ENCODE measurements at places on chromosomes 5 and 9. TPM values are rescaled to one million over a fixed set of nuclear protein-coding genes. Genes with fewer than 3 reads are reported as not detected.

DNA sequence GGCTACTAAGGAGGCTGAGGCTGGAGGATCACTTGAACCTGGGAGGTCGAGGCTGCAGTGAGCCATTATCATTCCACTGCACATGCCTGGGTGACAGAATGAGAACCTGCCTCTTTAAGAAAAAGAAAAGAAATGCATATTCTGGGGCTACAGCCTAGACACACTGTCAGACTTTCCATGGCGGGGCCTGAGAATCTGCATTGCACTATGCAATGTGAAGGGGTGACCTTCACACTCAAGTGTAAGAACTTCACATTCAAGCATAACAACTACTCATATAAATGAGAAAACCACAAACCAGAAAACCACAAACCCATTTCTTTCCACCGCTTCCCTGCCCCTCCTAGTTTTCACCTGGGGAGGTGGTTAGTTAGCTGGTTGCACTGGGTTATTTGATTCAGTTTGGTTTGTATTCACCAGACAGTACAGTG is 18.0 kb upstream of the FBP2 start:
- DNase-seq: no peak

DNA sequence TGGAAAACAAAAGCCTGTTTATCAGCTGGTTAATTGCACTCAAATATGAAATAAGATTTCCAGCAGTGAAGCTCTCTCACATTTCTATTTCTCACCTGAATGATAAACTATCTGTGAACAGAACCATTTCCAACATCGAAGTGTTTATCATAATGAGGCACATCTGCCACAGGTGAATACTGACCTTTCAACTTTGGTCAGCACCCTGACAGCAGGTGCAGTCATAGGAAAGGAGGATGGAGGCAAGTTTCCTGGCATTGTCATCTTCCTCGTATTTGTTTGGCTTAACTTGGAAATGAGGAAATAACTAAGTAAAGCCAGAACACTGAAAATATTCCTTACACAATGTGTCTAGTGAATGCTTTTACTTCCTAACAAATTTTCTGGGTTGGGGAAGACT is 716.4 kb downstream of the NR2F1-AS1 start:
- DNase-seq: no peak

DNA sequence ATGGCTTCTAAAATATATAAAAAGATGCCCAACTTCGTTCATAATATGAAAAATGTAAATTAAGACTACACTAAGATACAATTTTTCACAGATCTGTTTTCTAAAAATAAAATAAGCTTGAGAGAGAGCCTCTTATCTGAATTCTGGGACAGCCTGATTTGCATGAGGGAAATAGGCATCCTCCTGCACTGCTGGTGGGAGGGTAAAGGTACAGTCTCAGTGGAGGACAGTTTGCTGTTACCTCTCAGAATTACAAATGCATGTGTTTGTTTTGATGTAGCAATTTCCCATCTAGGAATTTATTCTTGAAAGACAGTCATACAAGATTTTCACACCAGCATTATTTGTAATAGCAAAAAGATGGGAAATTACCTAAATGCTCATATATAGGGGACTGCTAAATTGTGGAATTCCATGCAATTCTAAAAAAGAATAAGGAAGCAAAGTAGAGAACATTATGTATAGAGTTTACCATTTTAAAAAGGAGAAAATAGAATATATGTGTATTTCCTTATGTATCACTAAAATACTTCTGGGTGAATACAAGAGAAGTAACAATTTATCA is 75.7 kb downstream of the ZSWIM6 start:
- DNase-seq: no peak

Gene EEIG1
- total RNA-seq: 48.8 TPM

Gene SPEF2
- total RNA-seq: 10.0 TPM

Gene IL3
- total RNA-seq: not detected

All from suprapubic skin (tissue), 4 donors.